ENCODE measurements at places on chromosomes 2 and 18.

DNA sequence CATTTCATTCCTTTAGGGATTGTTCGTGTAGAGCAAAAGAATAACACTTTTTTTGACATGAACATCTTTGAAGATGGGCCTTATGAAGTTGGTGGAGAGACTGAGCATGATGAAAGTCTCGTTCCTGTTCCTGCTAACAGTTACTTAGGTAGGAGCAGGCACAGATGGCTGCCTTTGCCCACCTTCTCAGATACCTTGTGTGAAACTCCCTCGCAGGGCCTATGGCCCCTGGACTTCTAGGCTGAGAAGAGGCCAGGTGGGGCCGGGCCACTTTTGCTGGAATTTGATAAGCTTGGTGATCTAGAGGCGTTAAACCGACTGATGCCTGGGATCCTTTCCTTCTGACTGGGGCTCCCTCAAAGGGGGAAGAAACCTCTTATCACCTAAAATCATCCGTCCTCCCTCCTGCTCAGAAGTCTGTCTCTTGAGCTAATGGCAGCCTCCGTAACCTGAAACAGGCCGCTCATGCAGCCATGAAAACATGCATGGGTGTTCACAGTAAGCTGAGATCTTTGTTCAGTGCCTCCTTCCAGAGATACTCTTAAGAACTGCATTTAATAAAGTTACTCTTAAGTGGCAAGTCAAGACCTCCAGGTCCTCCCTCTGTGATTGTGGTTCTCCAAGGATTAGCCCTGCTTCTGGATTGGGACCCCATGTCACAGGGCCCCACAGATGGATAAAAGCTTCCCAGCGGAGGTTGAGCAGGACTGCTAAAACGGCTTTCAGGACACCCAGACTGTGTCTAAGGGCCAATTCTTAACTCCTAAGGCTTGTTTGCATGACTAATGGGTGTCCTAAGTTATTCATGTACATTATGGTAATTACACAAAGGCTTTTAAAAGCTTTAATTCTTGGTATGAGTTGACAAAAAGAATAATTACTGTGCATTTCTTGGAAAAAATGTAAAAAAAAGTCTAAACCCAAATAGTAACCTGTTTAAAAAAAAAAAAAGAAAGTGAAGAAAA lies 43.9 kb downstream of the ITGA6 start:
- DNase-seq = no peak

GRCh38 chr2:205483095-205483494 lies 199.2 kb upstream of the NRP2 start:
- DNase-seq = no peak

DNA sequence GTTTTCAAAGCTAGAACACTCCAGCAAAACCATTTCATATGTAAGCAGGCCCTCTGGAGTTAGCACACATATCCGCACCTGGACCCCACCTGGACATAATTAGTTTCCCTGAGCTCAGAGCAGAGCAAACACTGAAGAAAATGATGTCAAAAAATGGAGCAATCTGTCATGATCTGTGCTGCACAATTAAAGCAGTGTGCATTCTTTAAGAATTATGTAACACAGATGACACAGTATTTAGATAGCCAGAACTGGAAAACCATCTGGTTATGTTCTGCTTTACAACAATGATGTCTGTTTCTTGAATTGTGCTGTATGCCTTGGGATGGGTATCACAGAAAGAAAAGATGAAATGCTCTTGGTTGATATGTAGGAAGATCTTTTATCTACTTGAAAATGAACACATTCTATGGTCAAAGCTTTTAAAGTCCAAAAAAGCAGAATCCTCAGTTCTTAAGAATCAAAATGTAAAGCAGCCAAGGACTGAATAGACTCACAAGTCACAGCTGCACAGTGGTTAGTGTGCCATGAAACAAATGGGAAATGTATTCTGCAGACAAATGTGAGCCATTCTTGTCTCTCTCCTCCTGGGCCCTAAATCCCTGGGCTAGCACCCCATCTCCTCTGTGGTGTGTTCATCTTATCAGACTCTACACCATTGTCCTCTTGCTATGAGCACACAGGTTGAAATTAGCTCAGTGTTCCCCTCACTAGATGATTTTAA lies 36.8 kb downstream of the HRH4 start:
- DNase-seq = no peak

DNA sequence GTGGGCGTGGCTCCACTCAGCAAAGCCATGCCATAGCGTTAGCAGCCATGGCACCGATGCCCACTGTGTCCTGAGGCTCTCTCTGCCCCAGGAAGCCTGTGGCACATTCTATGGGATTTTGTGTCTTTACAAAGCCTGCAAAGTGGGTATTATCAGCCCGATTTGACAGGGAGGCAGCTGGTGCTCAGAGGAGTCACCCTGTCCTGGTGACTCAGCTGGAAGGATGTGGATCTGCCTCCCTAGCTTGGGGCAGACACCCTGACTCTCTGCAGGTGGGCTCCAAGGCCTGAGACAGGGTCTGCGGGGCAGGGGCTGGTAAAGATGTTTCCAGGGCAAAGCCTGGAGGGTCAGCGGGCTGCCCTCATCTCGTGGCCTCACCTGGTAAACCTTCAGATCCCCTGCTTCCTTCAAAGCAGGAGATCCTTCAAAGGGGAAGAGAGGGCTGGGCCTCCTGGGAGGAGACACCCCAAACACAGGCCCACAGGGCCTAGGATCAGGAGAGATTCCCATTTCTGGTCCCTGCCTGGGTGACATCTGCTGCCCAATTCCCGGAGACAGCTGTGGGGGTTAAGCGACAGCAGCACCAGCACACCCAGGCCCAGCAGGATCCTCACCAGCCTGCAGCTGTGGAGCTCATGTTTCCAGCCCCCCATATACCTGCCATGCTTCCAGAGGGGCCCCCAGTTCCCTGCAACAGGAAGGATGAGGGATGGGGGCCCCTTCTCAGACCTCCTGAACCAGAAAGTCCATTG lies 3.0 kb upstream of the ASB1 start:
- DNase-seq = no peak

- DNase-seq = no peak
Measured at GRCh38 chr18:38494065-38494464, 928.5 kb upstream of the CELF4 start.

GRCh38 chr2:109497911-109498870 lies 115.6 kb downstream of the SEPTIN10 start:
- no peak for DNase-seq

- DNase-seq = no peak
Measured at GRCh38 chr2:73851274-73851673, 22.5 kb downstream of the STAMBP start.

GRCh38 chr2:63819765-63820717 lies 21.7 kb upstream of the UGP2 start:
- DNase-seq = no peak

GRCh38 chr18:63887424-63887823 lies at the start of gene SERPINB2:
TSS of gene SERPINB2 (plus strand) at chr18:63887705. CDS start at chr18:63891445, 3,740 bp downstream.
- DNase-seq = no peak

DNA sequence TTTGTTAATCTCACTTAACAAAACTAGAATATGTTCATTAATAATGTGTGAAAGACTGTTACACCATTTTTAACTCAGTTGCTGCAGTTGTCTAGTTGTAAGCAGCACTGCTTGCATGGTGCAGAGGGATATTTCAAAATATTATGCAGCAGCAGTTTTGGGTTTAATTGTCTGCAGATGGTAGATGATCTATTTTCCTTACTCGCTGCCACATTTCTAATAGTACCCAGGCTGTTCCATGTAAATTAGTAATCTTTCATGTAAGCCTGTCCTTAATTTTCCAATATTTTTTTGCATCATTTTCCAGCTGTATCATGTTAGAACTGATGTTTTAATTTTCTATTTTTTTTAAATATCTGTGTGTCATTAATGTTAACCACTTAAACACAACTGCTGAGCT lies 488.1 kb upstream of the RAB12 start:
- DNase-seq = no peak

DNA sequence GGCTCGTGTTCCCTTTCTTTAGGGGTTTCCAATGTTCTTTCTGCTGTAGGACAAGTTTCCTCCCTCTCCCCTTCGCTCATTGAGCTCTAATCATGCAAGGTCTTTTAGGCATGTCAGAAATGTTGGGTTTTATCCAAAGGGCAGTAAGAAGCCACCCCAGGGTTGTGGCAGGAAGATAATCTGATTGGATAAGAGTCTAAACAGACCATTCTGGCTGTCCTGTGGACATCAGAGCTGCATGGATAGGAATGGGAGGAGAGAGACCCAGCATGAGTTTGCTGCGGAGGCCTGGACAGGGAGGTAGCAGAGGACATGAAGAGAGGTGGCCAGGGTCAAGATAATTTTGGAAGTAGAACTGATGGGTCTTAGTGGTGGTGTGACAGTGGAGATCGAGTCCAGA lies 88.2 kb downstream of the ACKR3 start:
- no peak for DNase-seq

- no peak for DNase-seq
Measured at GRCh38 chr2:50484371-50484770, 547.6 kb downstream of the NRXN1 start.

GRCh38 chr2:107986278-107987217 lies at the start of gene SLC5A7:
TSS of gene SLC5A7 (plus strand) at chr2:107986524. CDS start at chr2:107988156, 1,632 bp downstream.
- DNase-seq = no peak

DNA sequence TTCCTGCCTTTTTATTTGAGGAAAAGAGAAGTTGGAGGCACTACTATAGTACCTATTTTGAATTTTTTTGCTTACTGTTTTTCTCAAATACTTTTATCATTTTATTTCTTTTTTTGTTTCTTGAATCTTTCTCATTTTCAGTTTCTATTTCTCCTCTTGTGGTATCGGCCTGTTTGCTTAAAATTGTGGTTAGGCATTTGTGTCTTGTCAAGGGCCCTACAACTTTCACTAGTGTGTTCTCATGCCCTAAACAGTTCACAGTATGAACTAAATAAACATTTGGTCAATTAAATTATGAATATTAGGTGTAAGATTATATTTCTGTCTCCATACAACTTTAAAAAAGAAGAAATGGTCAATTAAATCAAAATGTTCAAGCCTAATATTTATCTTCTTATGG lies 613.5 kb downstream of the MBD2 start:
- no peak for DNase-seq

- DNase-seq = no peak
Measured at GRCh38 chr2:43898134-43898837, 59.5 kb downstream of the ABCG8 start.

GRCh38 chr2:44211183-44211582 lies 42.5 kb downstream of the PPM1B start:
- DNase-seq = no peak

- DNase-seq = no peak
Measured at GRCh38 chr2:40485318-40485717, 33.4 kb upstream of the SLC8A1 start.

GRCh38 chr2:216081012-216081411 lies 597 bp downstream of the PECR start:
- DNase-seq = no peak

DNA sequence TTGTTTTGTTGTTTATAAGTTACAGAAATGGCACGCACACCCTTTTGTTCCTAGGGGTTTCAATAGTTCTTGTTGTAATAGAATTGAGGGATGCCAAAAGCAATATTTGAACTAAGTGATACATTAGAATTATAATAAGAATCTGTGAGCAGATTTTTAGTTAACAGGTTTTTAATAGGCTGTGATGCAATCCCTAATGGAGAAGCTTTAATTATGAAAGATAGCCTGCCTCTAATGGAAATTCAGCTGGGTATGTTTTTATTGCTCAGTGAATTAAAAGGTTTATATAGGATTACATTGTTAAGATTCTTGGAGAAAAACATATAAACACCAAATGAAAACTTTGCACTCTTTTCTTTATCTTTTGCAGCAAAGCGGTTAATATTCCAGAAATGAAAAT lies 131.1 kb downstream of the PPP1R1C start:
- no peak for DNase-seq

- DNase-seq = no peak
Measured at GRCh38 chr18:56907771-56908170, 239.1 kb upstream of the BOD1L2 start.

DNA sequence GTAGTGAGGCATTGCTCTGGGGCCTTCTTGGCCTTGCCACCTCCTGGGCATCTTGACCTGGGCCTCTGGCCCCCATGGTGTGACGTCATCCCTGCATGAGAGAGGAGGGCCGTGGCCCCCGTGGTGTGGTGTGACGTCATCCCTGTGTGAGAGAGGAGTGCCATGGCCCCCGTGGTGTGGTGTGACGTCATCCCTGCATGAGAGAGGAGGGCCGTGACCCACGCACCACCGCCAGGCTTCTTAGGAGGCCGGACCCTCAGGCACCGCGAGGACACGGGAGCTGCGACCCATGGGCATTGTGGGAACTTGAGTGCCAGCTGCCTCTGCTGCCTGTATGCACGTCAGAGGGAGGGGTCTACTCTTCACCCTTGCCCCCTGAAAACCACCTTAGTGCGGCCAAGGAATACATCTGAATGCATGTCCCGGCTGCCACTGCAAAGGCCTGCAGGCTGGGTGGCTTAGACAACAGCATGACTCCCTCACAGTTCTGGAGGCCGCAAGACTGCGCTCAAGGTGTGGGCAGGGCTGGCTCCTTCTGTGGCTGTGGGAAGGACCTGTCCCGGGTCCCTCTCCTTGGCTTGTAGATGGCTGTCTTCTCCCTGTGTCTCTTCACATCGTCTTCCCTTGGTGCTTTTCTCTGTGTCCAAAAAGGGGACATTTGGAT lies 20.8 kb upstream of the OTOS start:
- no peak for DNase-seq

GRCh38 chr18:67672155-67672554 lies 155.6 kb upstream of the DSEL start:
- DNase-seq = no peak

- no peak for DNase-seq
Measured at GRCh38 chr2:59806486-59806885, 747.0 kb downstream of the BCL11A start.

DNA sequence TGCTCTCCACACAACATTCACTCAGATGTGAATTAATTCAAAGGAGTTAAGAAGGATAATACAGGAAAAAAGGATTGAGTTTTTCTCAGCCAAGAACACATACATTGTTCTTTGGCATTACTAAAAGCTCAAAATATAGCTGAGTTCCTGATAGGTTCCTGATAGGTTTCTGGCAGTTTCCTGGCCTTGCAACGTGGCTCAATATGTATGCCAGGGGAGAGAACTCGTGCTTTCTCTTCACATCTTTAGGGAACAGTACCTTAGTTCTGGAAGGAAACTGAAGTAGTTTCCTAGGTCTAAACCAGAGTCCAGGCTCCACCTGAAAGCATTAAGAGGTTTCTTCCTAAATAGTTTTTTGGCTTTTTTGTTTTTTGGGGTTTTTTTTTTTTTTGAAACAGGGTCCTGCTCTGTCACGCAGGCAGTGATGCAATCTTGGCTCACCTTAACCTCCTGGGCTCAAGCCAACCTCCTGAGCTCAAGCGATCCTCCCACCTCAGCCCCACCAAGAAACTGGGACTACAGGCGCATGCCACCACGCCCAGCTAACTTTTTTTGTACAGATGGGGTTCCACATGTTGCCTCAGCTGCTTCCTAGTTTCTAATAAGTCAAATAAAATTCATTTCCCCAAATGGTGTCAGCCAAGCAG lies 42.8 kb downstream of the ESCO1 start:
- no peak for DNase-seq

- DNase-seq = peak; percentile 53
Measured at GRCh38 chr2:68196120-68196716, 38.5 kb downstream of the PNO1 start.

GRCh38 chr2:226001716-226002115 lies 602.2 kb downstream of the NYAP2 start:
- DNase-seq = no peak

All from NCI-H526 treated with DMSO at 0.1 percent for 48 hours (cell line).